GM23248 (cell line): ENCODE measurements at places on chromosomes 3 and 15.

DNA sequence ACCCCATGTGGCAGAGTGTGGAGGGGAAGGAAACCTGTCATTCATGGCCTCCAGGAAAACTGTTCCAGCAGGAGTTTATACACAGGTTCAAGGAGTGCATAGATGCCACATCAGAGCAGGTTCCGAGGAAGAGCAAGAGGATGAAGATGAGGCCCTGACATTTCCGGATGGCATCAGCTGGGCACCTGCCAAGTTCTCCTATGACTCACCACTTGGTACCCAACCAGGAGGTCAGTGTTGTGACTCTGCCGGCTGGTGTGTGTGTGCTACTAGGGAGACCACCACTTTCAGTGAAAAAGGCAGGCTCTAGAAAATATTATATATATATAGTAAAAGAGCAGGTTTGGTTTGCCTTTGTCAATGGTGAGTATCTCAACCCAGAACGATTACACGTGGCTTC, 69.3 kb downstream of the NTRK3 start:
- peak; percentile 10 for DNase-seq

DNA sequence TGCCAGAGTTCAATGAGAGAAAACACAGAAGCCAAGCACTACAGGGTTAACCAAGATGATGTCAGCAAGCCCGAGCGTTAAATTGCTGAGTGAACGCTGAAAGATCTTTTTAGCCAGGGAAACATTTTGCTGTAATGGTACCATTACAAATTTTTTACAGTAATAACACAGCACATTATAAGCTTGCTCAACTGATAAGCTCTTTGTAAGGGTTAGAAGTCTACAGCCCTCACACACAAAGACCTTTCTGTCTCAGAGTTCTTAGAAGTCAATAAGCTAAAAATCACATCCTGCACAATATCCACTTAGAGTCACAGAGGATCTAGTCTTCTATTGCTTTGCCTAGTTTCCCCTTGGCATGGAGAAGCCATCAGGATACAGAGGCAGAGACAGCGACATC, 29.9 kb downstream of the CHSY1 start:
- DNase-seq = no peak

DNA sequence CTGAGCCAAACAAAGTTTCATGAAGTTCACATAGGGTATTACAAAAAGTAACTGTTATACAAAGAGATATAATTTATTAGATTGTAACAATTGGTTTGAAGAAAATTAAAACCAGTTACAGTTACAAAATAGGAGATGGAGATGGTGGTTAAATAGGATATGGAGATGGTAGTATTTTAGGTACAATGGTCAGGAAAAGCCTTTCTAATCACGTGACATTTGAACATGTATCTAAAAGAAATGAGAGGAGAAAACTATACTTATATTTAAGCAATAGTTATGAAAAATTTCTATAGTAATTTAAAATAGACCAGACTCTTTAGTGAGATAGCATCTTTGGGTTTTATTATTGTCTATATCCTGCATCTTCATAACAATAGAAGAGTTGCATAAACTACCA, 312.9 kb downstream of the RBMS3 start:
- no peak for DNase-seq

DNA sequence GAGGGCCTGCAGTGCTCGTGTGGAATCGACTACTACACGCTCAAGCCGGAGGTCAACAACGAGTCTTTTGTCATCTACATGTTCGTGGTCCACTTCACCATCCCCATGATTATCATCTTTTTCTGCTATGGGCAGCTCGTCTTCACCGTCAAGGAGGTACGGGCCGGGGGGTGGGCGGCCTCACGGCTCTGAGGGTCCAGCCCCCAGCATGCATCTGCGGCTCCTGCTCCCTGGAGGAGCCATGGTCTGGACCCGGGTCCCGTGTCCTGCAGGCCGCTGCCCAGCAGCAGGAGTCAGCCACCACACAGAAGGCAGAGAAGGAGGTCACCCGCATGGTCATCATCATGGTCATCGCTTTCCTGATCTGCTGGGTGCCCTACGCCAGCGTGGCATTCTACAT, 3.8 kb downstream of the RHO start:
- DNase-seq = no peak

GRCh38 chr3:58333206-58334012, 717 bp downstream of the PXK start:
- DNase-seq = peak; percentile 48

GRCh38 chr3:189455641-189456417, 175.4 kb upstream of the TP63 start:
- DNase-seq = no peak

DNA sequence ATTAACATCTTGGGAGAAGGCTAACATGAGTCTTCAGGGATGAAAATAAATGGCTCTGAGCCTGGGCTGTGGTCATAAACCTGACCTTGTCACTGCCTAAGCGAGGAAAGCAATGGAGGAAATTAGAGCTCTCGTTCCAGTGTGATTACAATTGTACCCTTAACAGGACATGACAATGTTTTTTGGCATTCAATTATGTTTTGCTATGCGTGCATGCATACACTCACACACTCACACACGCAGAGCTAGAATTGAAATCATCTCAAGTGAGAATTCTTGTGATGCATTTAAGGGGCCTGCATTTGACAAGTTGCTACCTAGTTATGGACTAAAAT, 24.1 kb downstream of the ZNF80 start:
- DNase-seq = peak; percentile 59

GRCh38 chr3:177973241-177973840, 562.9 kb upstream of the KCNMB2 start:
- peak; percentile 62 for DNase-seq

DNA sequence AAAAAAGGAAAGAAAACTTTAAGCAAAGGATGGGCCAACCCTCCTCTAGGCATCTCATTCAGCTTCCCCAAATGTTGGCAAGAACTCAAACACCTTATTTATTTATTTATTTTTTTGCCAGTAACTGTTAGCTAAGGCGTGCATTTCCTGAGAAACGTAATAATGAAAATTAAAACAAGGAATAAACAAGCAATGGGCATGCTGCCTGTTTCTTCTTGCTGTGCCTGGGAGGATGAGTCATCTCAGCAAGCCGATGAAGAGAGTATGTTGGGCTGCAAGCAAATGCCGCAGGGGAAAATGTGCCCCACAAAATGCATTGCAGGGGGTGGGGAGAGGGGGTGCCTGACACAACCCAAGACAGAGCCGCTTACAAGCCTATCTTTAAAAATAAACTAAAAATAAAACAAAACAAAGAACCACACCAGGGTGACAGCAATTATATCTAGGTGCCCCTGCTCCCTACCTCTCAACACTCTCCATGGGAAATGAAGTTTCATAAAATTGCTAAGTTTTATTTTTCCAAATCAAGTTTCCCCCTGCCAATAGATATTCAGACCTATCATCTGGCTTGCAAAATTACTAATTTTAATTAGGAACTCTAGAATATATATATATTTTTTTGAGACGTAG, 40.3 kb downstream of the EIF4E3 start:
- peak; percentile 93 for DNase-seq

- no peak for DNase-seq
Measured at GRCh38 chr3:178386401-178386800, 149.8 kb upstream of the KCNMB2 start.

- DNase-seq = peak; percentile 72
Measured at GRCh38 chr15:75167588-75168350, 33.9 kb upstream of the C15orf39 start.

GRCh38 chr15:57563416-57563815, 28.3 kb upstream of the MYZAP start:
- no peak for DNase-seq

GRCh38 chr3:30847592-30847991, 46.9 kb downstream of the GADL1 start:
- no peak for DNase-seq

GRCh38 chr3:112128843-112129727, 4.0 kb downstream of the GCSAM start:
- DNase-seq = peak; percentile 47

- no peak for DNase-seq
Measured at GRCh38 chr3:183375787-183376186, 52.6 kb downstream of the MCF2L2 start.

DNA sequence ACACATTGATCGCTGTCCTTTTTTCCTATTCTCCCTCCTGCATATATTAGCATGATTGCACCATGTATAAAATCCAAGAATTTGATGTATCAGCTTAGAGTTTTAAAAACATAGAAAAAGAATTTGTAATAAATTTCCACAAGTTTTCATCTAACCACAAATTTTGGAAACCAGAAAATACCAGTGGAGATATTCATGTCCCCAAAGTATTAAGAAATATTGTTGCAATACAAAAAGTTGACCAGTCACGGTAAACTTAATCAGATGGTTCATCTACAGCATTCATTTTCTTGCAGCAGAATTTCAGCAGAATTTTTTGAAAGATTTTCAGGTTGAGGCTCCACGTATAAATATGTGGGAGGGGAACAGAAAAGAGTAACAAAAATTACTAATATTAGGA, 500.9 kb upstream of the MDFIC2 start:
- DNase-seq = peak; percentile 51

GRCh38 chr15:39468331-39468730, 112.5 kb upstream of the THBS1 start:
- DNase-seq = no peak
